GM13977 (cell line): ENCODE measurements at places on chromosomes 7 and 10.

DNA sequence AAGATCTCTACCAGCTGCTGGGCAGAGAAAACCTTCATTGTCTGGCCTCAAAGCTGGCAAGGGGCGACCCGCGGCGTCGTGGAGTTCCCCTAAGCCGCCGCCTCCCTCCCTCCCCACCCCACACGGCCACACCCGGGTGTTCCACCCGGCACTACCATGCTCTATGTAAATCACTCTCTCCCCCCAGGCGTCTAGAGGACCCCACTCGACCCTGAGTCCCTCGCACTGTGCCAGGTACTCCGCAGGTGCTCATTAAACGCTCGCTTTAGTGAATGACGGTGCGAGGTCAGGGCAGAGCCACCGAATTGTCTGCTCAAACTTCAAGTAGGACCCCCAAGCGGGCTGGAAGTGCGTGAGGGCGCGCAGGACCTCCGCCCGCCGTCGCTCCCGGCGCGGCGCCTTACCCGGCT, 628 bp downstream of the PARP12 start:
- DNase-seq, result peak; percentile 65

DNA sequence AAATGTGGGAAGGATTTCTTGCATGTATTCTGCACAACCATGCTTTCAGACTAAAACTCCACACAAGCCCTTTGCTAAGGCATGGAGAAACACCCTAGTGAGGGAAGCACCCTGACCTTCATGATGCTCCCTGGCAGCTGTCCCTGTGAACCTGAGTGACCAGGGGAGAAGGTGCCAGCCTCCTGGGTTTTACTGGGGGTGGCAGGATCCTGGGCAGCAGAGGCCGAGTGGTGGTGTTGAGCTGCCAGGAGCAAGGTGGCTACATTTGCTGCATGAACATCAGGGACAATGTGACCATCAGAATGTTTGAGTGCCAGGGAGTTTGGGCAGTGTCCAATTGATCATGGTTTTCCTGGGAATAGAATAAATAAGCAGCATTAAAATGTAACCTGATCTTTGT, 437.9 kb downstream of the TCERG1L start:
- no peak for DNase-seq

GRCh38 chr7:44629829-44630522, 23.5 kb downstream of the OGDH start:
- peak; percentile 23 for DNase-seq

GRCh38 chr10:91210014-91210413, 10.4 kb upstream of the PCGF5 start:
- DNase-seq, result no peak

DNA sequence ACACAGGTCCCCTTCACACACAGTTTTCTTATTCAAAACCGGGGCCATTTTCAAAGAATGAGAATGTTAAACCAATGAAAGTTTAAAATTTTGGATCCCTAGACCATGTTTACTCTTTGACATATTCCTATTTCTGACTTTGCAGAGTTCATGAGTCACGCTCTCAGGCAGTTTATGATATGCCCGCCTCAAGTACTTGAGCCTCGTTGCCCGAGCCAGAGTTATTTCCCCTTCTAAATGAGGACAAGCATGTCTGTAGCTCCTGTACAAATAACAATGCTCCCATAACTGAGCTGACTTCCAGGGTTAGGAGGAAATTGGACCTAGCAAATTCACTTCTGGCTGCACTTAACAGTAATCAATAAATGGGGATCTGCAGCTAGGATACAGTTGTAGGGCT, 87.9 kb upstream of the PDE1C start:
- DNase-seq, result no peak

- DNase-seq, result no peak
Observed at GRCh38 chr10:93741367-93741766, 16.4 kb upstream of the LGI1 start.

- DNase-seq, result no peak
Observed at GRCh38 chr10:126060261-126060931, 164.0 kb downstream of the FANK1 start.
